ENCODE measurements at places on chromosomes 12 and 14.

- no peak for DNase-seq
These were observed 133.1 kb downstream of the SLC5A8 start for GRCh38 chr12:101076921-101077320.

DNA sequence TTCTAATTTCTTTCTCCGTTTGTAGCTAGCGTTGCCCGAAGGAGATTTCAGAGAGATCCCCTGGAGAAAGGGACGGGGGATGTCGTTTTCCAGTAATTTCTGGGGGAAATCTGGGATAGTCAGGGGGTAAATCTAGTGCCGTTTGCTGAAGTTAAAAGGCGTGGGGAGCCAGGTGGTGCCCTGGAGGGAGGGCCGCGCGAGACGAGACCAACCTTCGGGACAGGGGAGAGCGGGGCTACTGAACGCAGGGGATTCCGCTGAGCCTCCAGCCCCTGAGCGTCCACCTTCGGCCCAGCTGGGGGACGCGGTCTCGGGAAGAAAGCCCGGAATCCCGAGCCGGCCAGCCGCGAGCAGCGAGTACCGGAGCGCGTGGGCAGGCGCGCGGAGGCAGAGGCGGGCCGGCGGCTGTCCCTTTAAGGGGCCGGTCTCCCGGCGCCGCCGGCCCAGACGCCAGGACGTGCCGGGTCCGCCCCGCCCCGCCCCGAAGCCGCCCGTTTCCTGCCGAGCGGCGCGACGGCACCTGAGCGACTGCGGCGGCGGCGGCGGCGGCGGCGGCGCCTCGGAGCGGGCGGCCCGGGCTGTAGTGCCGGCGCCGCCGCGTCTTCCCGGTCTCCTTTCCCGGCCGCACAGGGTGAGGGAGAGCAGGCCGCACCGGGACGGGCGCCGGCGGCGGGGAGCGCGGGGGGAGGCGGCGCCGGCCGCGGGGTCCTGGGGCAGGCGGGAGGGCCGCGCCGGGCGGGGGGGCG, at the start of gene KTN1:
KTN1 (plus strand) TSS at position 484 of the 746 bp plus-strand sequence. CDS start 31,842 bp downstream, outside the sequence.
- peak; percentile 75 for DNase-seq

GRCh38 chr14:62364800-62365280, 602.6 kb downstream of the SNAPC1 start:
- DNase-seq, result no peak

DNA sequence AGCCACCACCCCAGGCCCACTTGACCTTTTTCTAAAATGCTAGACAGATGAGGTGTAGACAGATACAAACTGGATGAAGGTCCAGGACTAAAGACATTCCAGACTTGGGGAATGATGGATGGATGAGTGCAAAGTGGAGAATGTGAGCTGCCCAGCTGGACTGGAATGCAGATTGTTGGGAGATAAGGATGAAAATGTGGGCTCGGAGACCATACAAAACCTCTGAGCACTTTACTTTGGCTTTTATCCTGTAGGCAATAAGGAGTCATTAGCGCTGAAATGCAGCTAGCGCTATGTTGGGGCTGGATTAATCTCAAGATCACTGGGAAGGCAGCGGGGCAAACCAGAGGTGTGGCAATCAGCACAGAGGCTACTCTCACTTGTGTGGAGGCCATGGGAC, 64.7 kb upstream of the GNPNAT1 start:
- DNase-seq, result no peak

- DNase-seq, result peak; percentile 45
These were observed 995 bp upstream of the HSP90B1 start for GRCh38 chr12:103929046-103929783.

DNA sequence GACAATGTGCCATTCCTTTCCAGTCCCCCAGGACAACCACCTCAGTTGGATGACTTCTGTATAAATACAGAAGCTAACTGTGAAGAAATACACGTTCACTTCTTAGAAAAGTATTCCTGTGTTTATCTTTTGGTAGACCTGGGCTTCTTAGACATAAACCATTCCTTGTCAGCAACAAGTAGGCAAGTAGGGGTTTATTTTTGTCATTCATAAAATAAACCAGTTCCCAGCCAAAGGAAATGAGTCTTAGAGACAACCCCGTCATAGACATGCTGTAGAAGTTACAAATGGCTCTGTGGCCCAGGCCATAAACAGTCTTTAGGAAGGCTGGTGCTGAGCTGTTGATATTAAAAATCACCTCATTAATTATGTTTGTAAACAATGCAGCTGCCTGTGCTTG, 243.2 kb downstream of the SPTSSA start:
- no peak for DNase-seq

- DNase-seq, result no peak
These were observed 4.9 kb downstream of the KRT73 start for GRCh38 chr12:52613384-52614030.

DNA sequence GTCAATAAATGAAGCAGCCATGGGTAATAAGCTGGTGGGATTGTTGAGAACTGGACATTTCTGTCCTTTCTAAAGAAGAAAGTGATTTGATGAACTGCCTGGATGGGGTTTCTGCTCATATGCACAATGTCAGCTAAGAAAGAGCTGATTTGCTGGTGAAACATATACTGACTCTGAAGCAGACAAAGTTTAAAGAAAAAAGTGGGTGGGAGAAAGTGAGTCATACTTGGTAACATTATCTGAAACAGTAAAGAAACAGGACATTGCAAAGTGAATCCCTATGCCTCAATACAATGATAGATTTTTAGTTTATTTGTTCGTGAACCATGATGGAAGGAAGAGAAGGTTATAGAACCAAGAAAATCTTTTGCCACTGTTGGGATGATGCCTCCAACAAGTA, 95.6 kb upstream of the DNM1L start:
- no peak for DNase-seq

DNA sequence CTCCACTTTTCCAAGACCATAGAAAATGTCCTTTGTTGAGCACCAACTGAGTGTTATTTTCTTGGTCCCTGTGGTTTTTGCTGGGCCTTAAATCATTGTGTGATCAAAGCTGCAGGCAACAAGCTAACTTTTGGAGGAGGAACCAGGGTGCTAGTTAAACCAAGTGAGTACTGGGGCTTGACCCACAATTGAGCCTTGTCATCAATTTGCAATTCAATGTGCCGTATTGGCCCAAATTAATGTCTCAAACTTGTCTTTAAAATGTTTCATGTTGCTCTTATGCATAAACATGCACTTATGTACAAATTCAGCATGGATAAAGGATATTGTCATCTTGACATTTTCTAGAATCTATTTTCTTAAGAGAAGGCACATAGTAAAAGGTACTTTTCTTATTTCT, 62.3 kb downstream of the DAD1 start:
- no peak for DNase-seq

- DNase-seq, result no peak
These were observed 18.7 kb downstream of the HVCN1 start for GRCh38 chr12:110670161-110670701.

GRCh38 chr14:104805941-104806624, 5.2 kb downstream of the ZBTB42 start:
- DNase-seq, result no peak

DNA sequence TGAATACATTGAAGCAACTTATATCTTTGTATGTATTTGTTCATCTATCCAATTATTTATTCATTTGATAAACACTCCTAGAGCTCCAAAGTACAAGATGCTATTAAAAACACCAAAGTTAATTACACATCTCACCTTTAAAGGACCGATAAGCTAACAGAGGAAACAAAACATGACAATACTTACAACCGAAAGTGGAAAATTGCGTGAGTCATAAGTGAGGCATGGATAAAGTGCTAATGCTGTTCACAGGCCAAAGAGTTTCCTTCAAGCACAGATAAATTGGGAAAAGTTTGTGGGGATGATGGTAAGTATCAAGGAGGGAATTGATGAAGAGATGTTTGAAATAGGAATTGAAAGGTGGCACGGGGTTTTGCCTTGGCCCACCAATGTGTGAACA, 172.8 kb upstream of the KITLG start:
- DNase-seq, result no peak

GRCh38 chr12:69055280-69055679, 122.3 kb upstream of the CPM start:
- DNase-seq, result no peak

DNA sequence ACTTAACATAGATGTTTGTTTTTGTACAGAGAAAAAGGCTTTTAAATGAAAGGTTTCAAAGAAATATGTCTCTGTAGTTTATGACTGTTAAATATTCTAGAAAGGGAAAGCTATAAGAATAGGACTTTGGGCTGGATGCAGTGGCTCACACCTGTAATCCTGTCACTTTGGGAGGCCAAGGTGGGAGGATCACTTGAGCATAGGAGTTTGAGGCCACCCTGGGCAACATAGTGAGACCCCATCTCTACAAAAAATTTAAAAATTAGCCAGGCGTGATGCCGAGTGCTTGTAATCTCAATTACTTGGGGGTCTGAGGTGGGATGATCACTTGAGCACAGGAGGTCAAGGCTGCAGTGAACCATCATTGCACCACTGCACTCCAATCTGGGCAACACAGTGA, 11.4 kb downstream of the GPX2 start:
- DNase-seq, result no peak

- no peak for DNase-seq
These were observed 270.2 kb downstream of the SSPN start for GRCh38 chr12:26465419-26466097.

DNA sequence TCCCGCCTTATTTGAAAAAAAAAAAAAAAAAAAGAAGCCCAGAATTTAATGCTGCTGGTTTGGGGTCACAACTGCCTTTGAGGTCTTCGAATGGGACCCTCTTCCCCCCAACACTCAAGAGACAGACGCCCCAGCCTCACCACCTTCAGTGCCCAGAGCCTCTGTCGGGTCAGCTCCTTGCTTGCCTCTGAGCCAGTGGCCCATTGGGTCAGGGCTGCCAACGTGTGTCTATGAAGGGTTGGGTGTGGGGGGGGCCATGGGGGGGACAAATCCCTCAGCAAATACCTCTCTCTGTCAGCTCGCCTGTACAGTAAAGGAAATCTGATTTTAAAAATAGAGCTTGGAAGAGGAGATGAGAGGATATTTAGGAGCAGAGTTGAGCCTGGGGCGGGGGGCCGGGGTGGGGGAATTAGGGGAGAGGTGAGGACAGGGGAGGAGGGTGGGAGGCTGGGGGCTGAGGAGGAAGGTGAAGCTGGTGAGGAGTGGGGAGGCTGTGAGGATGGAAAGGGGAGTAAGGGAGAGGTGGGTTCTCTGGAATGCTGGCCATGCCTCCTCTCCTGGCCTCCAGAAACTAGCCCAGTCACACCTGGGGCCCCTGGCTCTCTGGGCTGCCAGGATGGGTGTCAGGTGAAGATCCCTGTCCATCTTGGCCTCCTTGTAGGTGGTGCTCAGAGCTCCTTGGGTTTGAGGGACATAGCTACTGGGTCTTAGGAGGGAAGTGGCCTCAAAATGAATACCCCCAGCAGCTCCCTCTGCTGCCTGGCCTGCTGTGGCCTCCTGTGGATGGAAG, 13.3 kb downstream of the RTL1 start:
- no peak for DNase-seq

- no peak for DNase-seq
These were observed 31.6 kb downstream of the CCDC85C start for GRCh38 chr14:99572173-99572999.

DNA sequence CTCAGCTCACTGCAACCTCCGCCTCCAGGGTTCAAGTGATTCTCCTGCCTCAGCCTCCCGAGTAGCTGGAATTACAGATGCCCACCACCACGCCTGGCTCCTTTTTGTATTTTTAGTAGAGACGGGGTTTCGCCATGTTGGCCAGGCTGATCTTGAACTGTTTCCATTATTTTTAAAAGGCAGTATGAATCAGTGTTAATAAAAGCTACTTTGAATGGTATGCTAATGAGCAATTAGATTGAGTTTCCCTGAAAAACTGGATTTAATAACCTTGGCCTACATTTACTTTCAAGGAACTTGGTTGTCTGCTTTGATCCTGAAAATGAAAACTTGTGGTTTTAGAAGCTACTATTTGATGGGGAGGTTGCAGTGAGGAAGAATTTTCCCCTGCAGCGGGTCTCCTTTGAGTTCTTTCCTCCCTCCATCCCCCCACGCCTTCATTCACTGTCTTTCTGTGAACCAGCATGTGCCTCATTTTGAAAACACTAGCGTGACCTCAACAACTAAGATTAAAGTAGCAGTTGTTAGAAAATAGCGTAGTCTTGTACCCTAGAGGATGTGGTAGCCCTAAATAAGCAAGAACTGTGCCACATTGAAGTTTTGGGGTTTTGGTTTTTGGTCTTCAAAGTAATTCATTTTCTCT, 17.8 kb upstream of the RPS6KA5 start:
- no peak for DNase-seq

DNA sequence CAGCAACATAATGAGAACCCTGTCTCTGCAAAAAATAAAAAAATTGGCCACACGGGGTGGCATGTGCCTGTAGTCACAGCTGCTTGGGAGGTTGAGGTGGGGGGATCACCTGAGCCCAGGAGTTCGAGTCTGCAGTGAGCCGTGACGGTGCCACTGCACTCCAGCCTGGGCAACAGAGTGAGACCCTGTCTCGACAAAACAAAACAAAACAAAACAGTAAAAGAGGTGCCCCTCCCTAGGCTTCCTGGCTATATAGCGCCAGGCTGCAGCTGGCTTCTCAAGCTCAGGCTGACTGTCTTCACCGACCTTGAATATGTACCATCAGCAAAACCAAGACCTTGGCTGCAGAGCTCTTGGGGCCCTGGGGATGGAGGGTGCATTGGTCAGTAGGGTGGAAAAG, 29.4 kb downstream of the TSPAN9 start:
- DNase-seq, result no peak

- DNase-seq, result no peak
These were observed 4.3 kb downstream of the CRACR2A start for GRCh38 chr12:3748620-3749019.

- no peak for DNase-seq
These were observed 107.5 kb downstream of the SPTSSA start for GRCh38 chr14:34354556-34354955.

DNA sequence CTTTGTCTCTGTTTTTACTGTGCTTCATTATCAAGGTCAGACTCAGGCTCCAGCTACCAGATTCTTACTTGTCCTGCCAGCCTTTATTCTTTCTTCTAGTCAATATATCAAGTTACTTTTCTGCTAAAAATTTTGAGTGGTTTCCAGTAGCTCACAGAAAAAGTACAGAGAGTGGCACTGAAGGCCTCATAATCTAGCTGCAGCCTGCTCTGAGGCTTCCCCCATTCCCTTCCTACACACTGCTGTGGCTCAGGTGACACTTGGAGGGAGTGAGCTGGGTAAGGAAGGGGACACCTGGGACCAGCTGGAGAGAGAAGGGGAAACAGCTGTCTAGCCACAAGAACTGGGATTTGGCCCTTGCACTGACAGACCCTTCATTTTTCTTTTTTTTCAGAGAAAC, 25.4 kb downstream of the TTC6 start:
- DNase-seq, result no peak

DNA sequence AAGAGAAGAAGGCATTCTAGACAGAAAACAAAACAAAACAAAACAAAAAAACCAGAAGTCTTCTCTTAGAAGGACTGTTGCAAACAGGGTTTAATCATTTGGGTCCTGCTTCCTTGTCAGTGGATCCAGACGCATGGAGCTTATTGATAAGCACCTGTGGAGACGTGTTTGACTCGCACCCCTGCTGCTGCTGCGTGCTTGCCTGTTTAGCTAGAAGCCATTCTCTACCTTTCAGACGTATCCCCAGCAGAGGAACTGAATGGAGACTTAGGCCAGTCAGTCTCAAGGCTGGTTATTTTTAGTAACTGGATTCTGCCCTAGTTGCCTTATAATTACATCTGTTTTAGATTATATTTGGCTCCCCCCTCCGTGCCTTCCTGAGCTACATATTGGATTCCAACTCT, 186.1 kb upstream of the EEA1 start:
- DNase-seq, result no peak

Measured in stimulated activated CD4-positive, alpha-beta T cell treated with anti-CD3 and anti-CD28 coated beads, Interleukin-1b, Interleukin-23, amount 100 ng/mL, for 1 hour (primary cell).